ENCODE measurements at places on chromosomes 1 and 21.

DNA sequence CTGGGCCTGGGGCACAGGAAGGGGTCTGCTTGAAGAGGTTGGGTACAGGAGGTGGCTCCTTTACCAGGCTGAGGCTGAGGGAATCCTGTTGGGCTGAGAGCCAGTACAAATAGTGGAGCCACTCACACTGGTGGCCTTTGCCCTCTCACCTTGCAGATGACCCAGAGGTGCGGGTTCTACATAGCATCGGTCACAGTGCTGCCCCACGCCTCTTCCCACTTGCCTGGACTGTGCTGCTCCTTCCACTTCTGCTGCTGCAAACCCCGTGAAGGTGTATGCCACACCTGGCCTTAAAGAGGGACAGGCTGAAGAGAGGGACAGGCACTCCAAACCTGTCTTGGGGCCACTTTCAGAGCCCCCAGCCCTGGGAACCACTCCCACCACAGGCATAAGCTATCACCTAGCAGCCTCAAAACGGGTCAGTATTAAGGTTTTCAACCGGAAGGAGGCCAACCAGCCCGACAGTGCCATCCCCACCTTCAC is 1.8 kb upstream of the SLC50A1 start:
- DNase-seq: no peak

- DNase-seq: no peak
Measured at GRCh38 chr21:18248171-18248570, 3.5 kb downstream of the CHODL start.

DNA sequence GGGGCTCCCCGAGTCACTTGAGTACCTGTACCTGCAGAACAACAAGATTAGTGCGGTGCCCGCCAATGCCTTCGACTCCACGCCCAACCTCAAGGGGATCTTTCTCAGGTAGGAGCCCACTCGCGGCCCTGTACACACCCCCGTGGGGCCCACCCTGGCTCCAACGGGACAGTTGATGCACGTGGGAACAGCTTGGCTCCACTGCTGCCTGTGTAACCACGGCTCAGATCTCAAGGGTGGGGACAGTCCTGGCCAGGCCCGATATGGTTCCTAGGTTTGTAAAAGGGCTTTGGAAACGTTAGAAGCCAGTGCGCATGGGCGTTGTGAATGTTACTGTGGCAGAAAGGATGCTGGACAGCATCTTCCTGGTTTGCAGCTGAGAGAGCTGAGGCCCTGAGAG is 18.8 kb downstream of the PODN start:
- no peak for DNase-seq

DNA sequence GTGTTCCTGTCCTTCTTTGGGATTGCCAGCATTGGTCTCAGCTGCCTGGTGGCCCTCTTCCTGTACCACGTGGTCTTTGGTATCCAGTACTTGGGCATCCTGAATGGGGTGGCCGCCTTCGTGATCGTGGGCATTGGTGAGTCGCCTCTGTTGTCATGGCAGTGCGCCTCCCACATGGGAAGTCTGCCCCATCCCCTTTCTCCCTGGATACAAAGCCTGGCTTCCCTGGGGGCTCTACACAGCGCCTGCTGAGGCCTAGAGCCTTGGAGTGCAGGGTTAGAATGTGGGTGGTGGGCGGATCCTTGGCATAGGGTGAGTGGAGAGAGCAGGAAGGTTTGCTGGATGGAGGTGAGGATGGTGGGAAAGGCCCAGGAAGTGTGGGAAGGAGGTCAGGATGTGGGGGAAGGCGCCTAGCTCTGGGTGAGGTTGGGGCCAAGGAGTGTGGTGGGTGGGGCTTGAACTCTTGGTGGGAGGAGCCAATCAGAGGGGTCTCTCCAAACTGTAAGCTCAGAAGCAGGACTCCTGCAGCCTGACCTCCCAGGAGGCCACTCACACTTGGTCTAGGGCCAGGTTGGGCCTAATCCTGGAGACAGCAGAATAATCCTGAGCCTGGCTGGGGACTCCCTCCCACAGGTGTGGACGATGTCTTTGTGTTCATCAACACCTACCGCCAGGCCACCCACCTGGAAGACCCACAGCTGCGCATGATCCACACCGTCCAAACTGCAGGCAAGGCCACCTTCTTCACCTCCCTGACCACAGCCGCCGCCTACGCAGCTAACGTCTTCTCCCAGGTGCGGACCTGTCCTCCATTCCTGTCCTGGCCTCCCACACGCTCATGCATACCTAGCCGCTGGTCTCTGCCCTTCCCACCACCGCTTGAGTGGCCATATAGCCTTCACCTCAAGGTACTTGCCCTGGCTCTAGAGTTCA is 36.7 kb downstream of the DISP3 start:
- no peak for DNase-seq

DNA sequence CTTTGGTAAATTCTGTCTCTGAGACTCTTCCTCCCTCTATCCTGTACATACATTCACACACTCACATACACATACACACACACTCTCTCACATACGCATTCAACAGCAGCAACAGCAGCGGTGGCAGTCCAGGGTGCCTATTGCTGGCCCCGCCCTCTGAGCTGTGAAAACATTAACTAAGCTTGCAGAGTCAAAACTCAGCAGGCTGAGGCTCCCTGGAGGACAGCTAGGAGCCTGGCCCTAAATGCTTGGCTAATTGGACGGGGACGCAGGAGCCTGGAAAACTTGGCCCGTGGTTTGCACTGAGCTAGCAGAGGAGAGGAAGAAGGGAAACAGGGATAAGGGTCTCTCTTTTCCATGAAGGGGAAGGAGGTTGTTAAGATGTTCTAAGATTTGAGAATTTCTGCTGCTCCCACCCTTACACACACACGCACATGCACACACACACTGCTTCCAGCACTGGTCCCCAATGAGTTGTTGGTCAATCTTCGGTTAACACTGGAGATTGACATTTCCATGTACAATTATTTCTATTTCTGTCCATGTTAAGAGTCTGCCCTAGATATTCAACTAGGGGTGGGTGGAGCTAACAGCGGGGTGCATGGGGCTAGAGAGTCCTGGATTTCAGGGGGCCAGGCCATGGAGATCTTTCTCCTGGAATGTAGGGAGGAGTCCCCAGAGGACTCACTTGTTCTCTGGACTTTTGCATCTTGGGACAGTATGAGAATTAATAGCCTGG is 94.2 kb downstream of the PLXNA2 start:
- DNase-seq: no peak

GRCh38 chr1:217734973-217735372 is 103.8 kb downstream of the SPATA17 start:
- DNase-seq: peak; percentile 18

DNA sequence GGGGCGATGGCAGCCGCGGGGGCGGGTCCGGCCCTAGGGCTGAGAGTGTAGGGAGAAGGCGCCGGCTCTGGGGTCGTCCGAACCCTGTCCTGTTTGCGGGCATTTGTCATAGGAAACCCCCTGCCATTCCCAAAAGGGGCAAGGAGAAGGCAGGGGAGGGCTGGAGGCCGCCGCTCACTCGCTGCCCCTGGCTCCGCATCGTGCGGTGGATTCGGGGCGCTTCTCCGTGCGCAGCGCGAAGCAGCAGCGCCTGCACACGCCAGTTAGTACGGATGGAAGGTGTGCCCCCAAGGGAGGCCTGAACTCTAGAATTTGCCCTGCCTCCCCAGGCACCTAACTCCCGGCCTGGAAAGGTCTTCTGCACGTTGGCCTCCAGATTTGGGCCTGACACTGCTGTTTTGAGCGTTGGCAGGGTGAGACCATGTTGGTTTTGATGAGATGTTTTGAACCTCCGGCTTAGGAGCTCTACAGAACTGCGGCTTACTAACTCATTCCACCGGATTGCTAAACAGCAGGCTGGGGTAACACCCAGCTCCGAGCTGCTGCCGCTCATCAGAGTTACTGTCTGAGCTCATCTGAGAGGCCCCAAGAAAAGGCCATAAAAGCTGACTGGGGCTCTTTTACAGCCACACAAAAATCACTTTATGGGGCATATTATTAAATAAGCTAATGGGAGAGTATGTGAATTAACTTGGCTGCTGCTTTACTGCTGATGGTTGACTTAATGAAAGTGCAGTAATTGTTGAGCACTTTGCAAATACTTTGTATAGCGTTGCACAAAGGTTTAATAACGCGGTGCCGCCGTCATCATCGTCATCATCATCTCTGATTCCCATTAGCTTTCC is 987 bp downstream of the GPR137B start:
- DNase-seq: peak; percentile 39

GRCh38 chr1:107526524-107527198 is 385.8 kb downstream of the NTNG1 start:
- DNase-seq: no peak

DNA sequence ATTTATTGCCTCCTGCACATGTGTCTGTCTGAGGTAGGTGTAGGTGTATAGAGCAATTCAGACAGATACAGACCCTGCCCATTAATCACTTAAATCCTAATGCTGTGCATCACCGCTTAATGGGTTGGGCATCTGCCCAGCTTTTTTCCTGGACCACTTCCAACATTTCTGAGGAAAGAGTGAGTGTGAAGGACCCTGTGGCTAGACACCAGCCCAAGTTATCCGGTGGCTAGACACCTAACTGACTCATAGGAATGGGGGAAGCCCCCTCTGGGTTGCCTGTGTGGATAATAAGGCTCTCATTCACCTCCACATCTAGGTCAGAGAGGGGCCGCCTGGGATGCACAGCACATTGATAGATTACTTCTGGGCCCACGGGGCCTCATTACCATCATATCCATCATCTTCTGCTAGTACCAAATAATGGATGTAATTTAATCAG is 121.1 kb upstream of the RAVER2 start:
- DNase-seq: no peak

GRCh38 chr1:204400882-204401510 is 10.6 kb downstream of the PPP1R15B start:
- DNase-seq: no peak
